ENCODE measurements at places on chromosomes 7 and 10.

DNA sequence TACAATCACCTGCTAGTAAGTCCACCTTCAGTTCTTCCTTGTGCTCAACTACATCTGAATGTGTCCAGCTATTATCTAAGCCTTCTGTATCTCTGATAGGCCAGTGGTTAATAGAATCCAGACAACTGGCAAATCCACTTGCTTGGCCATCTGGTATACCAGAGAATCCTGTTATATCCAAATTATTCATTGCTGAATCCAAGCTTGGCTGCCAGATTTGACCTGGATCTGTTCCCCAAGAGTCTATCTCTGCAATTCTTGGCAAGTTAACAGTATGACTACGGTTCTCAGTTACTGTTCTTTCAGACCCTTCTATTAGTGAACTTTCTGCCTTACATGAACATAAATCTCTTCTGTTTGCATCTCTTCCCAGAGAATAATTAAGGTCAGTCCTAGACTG is 154.6 kb upstream of the TARP start:
- DNase-seq = peak; percentile 34

DNA sequence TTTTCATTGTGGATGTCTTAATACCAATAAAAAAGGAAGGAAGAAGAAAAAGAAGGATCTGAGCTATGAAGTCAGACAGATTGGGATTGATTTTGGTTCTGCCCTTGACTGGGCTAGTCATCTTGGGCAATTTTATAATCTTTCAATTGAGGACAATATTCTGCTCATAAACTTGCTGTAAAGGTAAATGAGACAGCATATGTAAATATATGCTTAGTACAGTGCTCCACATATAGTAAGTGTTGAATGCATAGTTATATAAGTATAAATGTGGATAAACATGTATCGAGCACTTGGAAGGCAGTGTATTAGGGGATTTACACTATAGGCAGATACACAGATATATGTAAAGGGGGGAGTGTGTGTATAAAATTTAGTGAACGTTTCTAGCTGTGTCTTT is 85.1 kb downstream of the ST7 start:
- no peak for DNase-seq

- DNase-seq = no peak
Observed at GRCh38 chr7:155488483-155489127, 30.7 kb downstream of the EN2 start.

GRCh38 chr10:44988957-44989585 is 10.5 kb upstream of the DEPP1 start:
- no peak for DNase-seq

- no peak for DNase-seq
Observed at GRCh38 chr7:83161186-83161585, 1.5 kb downstream of the PCLO start.

GRCh38 chr10:10846504-10846900 is 171.2 kb upstream of the CELF2 start:
- DNase-seq = no peak

- DNase-seq = peak; percentile 75
Observed at GRCh38 chr10:125048094-125048864, 106.4 kb downstream of the ZRANB1 start.

- no peak for DNase-seq
Observed at GRCh38 chr7:138066954-138067394, 9.3 kb upstream of the AKR1D1 start.

- no peak for DNase-seq
Observed at GRCh38 chr7:95367606-95368005, 28.6 kb downstream of the PON3 start.

- DNase-seq = no peak
Observed at GRCh38 chr10:16856567-16856966, 39.3 kb upstream of the RSU1 start.

DNA sequence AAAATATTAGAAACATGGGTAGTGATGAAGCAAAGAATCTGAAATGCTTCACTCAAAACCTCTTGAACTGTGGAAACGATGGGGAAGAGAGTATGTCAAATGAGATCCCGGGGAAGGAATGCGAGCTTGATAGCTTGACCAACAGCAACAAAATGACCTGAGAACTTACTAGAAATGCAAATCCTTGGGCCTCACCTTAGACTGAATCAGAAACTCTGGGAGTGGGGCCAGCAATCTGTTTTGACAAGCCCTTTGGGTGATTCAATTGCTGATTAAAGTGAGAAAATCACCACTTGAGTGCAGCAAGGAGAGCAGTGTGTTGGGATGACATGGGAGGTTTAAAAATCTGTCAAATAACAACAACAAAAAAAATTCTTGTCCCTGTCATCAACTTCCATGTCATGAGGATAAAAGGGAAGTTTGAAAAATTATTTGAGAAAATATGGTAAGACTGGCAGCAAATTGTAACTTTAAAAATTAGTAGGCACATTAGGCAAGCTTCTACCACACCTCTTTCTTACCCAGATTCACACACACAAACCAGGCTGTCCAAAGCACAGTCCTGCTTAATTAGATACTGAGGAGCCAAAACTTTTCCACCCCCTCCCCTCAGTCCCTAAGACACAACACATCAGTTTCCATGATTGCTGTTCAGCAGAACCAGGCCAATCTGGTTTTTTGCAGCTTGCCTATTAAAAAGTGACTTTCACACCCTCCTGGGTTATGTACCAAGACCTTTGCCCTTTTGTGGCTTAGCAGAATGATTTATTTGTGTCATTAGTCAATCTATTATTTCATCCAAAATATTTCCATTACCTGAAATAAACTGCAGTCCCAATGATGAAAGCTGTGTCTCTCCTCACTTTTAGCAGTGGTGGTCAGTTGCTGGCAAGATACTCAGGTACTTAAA is 15.6 kb downstream of the CALCR start:
- no peak for DNase-seq

DNA sequence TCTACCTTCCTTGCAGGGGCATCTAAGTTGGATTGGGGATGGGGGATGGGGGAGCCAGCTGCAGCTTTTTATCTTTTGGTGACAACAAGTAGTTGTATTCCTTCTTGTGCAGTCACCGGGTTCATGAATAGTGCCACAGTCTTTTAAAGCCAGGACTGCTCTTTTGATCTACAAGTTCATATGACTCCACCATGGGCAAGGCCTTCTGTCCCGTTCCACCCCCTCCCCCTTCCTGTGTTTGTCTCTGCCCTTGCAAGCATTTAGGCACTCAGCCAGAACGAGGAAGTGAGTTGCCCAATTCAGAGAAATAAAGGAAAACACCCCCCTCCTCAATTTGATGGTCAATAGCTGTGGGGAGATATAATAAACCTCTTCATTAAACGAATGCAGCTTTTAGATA is 44.8 kb upstream of the EGR2 start:
- no peak for DNase-seq

DNA sequence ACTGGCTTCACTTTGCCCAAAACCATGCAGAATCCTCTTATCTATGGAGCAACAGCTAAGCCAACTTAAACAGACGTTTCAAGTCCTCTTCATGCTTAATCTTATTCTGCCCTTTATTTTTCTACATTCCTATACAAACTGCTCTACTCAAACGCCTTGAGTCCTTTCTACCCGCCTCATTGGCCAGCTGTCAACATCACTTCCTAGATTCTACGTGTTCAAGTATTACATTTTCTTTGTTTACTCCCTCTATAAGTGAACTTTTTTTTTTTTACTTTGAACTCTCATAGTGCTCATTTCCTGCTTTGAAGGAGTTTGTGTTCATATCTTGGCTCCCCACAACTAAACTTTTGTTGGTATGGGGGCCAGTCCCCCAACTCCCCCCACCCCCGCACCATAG is 28.9 kb upstream of the SLC26A5 start:
- no peak for DNase-seq

DNA sequence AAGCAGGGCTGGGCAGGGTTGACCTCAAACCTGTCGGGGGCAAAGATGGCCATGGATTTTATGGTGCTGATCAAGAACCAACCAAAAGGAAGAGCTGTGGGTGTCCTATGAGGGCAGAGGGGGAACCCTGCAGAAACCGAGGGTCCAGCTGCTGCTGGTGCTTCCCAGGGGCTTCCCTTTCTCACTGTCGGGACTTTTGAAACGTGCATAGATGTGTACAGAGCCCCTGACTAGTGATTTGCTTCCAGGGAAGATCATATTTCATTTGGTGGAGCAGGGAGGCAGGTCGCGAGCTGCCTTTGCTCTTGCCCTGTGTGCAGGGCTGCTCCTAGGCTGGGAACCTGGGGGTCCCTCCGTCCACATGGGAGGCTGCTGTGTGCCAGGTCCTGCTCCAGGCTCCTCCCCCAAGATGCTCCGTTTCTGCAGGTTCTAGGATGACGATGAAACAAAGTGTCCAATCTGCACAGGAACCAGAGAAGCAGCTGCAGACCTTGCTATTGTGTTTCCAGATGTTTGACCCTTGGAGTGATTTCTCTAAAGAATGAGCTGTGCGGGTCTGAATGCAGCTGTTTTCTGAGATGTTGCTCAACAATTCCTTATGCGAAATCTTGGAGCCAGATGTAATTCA is 9.4 kb upstream of the INPP5A start:
- DNase-seq = peak; percentile 24

- DNase-seq = no peak
Observed at GRCh38 chr10:46019569-46020343, 10.7 kb downstream of the NCOA4 start.

- DNase-seq = no peak
Observed at GRCh38 chr7:24854866-24855265, 97.6 kb upstream of the GSDME start.

DNA sequence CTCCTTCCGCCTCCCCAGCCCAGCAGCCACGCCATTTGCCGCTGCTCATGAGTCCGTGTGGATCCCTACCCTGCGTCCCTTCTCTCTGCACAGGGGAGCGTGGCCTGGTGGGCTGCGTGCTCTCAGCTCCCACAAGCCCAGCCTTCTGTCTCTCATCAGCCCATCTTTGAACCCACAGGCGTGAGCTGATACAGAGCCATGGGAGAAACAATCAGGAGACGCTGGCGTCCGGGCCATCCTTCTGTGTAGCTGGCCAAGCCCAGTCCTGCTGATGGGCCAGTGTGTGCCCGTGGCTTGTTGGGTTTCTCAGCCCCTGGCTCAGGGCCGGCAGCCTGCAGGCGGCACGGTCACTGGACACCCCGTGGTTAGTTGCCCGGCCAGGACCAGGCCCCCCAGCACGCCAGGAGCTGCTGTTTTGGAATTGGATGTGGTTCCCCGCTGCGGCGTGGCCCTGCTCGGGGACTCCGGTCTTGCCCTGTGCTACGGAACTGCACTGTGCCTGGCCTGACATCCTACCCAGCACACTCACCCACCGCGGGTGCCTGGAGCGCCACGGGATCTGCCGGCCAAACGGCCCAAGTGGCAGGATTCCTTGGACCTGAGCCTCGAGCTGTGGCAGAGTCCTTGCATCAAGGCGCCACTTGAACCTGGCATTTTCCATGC is 88.9 kb downstream of the ELFN1 start:
- no peak for DNase-seq

DNA sequence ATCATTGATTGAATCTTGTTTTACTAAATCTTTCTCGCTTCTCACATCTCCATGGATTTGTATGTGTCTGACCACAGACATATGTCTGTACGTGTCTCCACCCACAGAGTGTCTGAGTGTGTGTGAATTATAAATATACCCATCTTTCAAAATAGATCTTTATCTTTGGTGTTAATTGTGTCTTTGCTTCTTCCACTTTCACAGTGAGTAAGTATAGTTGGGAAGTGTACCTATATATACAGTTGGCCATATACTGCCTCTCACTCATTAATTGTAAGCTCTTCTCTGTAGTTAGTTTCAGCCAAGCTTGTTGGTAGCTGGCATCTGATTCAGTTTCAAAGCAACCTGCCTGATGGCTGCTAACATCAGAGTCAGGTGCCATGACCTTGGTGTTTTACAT is 18.4 kb downstream of the EEPD1 start:
- DNase-seq = no peak

DNA sequence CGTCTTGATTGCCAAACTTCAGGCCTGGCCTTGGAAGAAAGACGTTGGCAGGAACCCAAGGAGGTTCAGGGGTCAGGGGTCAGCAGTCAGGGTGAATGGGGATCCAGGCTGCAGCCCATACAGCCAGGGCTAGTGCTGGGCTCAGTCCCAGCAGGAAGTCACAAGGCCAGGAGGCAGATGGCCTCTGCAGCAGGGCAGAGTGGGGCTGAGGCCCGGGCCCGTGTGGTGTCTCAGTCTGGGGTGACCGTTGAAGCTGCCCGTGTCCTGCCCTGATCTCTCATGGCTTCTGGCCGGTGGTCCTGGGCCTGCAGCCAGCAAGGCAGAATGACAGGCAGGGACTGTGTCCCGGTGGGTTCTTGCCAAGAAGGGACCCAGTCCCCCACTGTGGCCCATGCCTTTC is 26.6 kb upstream of the PURB start:
- no peak for DNase-seq

- no peak for DNase-seq
Observed at GRCh38 chr7:27431465-27431864, 188.9 kb downstream of the EVX1 start.

GRCh38 chr10:132239126-132240031 is 52.6 kb downstream of the DPYSL4 start:
- DNase-seq = no peak

DNA sequence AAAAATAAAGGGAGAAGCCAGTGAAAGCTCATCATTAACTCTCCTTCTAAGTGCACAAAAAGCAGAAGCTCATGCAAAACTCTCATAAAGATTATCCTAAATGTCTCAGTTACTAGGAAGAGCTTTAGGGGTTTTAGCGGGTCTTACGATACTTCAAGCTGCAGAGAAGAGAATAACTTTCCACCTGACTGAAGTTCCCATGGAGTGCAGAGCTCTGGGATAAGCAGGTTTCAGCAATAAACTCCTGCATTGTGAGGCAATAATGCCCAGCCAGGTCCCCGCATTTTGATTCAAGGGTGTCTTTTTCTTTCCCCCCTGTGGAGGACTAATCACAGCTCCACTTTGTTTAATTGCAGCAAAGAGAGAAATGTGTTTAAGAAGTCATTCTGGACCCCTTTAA is 241.9 kb upstream of the SP8 start:
- no peak for DNase-seq
